ENCODE measurements at places on chromosomes 5 and 9.

- DNase-seq = no peak
Observed at GRCh38 chr9:995192-995591, 18.7 kb downstream of the DMRT3 start.

DNA sequence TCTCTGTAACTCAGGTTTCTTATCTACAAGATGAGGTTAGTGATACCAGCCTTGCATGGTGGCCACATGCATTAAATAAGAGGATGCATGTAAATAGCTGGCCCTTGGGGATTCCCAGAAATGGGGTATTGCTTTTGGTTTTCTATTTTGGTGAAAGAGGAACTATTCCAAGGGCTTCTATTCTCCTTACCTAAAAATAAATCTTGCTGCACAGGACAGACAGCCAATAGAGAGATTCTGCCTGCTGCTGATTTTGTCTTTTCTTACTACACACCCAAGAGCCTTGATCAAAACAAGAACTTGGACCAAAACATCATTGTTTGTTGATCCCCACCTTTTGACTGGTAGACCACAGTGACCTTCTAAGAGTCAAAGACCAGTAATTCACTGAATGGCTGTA is 161.8 kb downstream of the PJA2 start:
- DNase-seq = no peak

GRCh38 chr9:114350636-114351401 is 21.1 kb downstream of the ORM2 start:
- DNase-seq = no peak

DNA sequence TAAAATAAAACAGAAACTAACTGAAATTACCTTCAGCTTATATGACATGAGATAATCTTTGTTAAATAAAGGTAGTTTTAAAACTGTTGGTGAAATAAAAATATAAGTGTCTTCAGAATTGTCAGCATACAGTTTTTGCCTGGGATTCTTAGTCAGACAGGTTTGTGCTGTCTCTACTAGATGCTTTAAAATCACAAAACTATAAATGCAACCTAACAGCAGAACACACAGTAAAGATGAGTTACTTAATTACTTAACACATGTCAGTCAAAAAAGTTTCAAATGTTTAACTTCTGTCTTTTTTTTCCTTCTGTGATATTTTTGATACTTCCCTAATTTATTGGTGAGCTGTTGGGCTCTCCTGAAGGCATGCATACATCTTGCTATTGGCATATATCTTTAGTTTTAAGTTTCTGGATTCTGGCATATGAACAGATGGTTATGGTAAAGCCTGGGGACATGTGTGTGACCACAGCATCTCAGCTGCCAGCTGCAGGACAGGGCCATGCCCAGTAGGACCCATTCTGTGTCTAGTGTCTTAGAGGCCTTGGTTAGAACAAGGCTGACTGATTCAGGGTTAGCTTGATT is 231.1 kb upstream of the NUDT12 start:
- no peak for DNase-seq

- DNase-seq = no peak
Observed at GRCh38 chr9:125536776-125537175, 170.2 kb downstream of the MAPKAP1 start.

- peak; percentile 82 for DNase-seq
Observed at GRCh38 chr5:57684299-57684702, 201.7 kb upstream of the ACTBL2 start.

DNA sequence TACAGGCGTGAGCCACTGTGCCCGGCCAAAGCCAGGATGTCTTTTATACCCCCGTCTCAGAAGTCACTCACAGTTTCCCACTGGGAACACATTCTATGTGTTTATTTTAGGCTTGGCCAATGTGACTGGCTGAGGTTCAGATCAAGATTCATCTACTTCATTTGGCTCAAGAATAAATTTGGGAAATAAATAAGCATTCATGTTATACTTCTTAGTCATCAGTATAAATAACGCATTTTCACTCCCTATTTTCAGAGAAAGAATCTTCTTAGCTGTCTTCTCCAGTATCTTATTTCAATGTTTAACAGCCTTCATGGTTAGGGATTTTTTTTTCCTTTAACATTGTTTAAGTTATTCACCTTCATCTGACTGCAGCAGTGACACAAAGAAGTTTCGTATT is 11.8 kb downstream of the S100Z start:
- no peak for DNase-seq

DNA sequence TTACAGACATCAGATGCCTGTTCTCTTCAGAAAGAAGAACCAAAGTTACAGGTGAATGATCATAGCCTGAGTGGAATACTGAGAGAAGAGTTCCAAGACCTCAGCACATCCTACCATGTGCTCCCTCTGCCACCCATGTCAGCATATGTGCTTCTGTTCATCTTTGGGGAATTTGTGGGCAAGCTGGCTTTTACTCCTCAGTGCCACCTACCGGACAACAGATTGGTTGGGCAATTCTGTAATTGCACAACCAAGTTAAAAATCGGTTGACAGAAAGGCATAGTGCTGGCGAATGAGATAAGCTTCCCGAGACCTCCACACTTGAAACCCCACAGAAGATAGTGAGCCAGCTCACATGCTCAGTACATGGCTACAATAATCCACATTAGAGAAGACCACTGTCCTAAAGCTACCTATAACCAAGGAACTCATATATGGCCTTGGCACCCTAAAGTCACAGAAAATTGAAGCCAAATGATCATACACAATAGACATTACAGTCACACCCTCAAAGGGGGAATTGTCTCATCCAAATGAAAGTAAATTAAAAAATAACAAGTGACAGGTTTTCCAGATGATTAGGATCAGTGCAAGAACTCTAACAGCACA is 1238.0 kb upstream of the NUDT12 start:
- DNase-seq = no peak

- DNase-seq = no peak
Observed at GRCh38 chr9:108290839-108291585, 564.8 kb downstream of the ACTL7B start.

GRCh38 chr9:135299239-135299590 is 180.4 kb upstream of the PPP1R26 start:
- no peak for DNase-seq

GRCh38 chr5:38157024-38157423 is 101.3 kb upstream of the EGFLAM start:
- no peak for DNase-seq

GRCh38 chr9:79111653-79112052 is 460.1 kb upstream of the TLE4 start:
- peak; percentile 68 for DNase-seq

DNA sequence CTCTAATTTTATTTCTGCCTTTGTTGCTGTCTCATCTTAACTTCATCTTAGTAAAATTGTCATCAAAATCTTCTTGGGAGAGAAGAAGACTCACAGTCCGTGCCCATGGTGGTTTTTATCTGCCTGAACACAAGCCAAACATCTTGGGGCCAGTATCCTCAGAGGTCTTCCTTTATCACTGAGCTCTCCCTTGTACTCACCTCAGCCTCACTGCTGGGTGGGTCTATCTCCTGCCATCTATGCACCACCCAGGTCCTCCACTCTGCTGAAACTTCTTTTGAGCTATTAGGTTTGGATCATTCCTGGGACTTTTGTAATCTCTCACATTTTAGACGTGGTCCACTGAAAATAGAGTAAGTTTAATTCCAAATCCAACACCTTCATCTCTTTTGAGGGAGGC is 116.3 kb upstream of the EPB41L4A start:
- no peak for DNase-seq

DNA sequence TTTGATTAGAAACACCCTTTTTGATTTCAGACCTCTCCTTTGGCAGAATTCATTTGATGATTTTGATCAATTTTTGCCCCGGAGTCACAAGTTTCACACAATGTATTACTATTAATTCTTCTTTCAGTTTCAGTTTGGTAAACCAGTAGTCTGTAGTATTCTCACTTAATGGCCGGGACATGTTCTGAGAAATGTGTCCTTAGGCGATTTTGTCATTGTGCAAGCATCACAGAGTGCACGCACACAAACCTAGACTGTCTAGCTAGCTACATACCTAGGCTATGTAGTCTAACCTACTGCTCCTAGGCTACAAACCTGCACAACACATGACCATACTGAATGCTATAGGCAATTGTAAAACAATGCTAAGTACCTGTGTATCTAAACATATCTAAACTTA is 662.5 kb downstream of the IRX1 start:
- DNase-seq = no peak

DNA sequence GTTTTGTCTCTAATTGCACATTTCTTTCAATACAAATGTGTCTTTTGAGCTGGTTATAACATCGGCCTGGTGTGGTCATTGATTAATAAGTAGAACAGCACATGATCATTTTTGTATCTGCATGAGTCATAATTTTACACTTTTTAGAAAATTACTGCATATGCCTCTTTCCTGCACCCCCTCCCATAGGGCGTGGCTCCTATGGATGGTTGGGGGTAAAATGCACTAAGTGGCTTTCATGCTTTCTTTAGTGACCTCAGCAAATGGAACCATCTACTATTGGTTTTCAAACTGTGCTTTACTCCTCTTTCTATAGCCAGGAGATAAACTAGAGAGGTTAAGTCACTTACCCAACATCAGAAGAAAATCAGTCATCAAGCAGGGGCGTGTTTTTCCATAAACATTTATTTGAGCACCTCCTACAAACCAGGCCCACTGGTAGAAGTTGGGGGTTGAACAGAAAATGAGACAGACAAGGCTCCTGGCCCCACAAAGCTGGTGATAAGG is 3.8 kb downstream of the ANXA6 start:
- no peak for DNase-seq

DNA sequence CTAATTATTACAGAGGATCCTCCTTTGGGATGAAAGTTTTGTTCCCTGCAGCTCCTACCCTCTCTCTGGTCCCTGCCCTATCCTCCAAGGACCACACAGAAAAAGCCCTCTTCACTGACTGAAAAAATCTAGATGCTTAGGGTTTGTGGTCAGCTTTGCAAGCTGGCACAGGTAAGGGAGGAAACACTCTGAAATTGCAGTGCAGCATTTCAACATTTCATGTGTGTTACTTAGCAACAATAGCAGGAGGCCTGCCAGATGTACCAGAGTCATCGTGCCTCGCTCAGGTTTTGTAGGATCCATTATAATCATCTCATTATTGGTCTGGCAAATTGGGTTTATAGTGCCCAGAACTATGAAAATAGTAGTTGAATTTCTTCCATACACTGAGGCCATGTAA is 109.5 kb downstream of the PALM2AKAP2 start:
- DNase-seq = no peak

GRCh38 chr9:4678679-4679267 is 596 bp upstream of the CDC37L1 start:
- peak; percentile 84 for DNase-seq

DNA sequence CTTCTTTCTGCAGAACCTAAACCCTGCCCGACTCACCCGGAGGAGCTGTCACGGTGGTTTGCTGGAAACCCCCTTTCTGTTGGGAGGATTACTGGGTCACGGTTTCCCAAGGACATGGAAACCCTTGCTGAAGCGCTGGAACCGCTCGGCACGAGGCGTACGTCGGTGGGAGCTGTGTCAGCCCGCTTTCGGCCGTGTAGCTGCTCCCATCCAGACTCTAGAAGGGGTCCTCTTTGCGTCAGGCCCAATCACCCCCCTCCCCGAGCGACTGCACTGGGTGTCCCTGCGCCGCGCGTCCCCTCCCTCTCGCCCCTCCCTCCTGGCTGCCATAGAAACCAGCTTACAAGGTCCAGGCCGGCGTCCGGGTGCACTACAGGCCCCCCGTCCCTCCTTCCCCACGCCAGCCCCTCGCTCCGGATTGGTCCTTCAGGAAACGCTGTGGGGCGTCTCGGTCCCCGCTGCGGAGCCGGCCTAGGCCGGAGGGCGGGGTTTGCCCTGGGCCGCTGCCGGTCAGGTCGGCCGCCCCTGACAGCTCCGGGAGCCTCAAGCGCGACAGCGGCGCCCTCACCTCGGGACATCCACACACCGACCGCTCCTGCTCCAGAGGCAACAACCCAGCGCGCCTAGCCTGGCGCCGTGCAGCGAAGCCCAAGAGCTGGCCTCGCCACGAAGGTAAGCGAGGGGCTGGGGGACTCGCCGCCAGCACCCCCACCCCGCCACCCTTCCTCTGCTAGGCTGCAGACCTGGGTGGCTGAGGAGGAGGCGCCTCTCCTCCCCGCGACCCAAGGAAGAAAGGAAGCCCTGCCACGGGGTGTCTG is at the start of gene NIM1K:
NIM1K (plus strand) TSS at position 486 of the 818 bp plus-strand sequence. CDS start 53,551 bp downstream, outside the sequence.
- peak; percentile 43 for DNase-seq

- DNase-seq = no peak
Observed at GRCh38 chr9:79201636-79202035, 370.1 kb upstream of the TLE4 start.

DNA sequence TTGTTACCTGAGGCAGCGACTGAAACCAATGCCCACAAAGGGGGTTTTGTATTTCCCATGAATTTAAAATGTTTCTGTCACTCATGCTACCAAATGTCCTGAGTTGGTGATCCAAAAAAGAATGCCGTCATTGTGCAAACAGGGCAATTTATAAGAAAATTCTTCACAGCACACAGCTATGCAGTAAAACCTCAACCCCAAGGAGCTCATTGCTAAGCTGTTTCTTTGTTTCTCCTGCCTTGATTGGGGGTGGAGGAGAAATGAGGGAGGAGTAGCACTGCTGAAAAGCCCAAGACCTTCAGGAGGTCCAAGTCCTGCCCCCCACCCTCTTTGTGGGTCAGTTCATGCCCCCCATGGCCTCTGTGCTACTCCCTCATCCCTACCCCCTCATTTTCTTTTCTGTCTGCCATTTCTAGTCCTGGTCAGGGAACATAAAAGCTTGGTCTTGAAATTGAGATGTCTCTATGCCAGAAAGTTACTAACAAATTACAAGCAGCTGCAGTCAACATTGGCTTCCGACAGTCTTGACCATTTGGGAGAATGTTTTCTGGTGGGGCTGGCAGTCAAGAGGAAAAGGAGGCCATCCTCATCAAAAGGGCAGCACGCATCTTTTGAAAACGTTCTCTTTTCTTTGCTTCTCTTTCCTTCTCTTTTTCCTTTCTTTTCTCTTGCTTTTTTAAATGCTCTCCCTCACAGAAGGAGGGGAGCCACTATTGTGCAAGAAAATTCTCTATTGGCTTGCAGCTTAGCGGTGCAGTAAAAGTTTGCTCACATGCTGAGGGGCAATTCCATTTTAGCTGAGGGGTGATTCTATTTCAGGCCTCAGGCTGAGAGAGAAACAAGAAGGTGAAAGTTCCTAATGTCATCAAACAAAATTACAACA is 133.3 kb downstream of the GCNT1 start:
- no peak for DNase-seq

DNA sequence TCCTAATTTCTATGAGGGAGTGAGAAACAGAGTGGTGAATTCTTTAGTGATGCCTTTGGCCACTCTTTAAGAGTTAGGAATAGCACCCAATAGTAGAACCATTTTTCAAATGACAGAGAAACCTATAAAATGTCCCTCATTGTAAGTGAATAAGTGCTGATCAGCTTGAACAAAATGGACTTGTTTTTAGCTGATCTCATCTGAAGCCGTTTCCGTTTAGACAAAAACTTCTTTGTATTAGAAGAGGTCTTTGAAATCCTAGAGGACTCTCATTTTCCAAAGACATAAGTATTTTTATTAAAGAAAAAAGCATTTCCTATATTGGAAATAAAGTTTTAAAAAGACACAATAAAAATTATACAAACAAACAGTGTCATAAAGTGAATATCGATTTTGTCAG is 273.9 kb downstream of the ARHGEF28 start:
- DNase-seq = no peak

GRCh38 chr5:151020304-151021110 is at the start of gene GPX3:
TSS of gene GPX3 (plus strand) at chr5:151020591. CDS start at chr5:151020655, 64 bp downstream.
- DNase-seq = peak; percentile 47
